T follicular helper cell (primary cell): ENCODE measurements at places on chromosomes 7 and 10.

DNA sequence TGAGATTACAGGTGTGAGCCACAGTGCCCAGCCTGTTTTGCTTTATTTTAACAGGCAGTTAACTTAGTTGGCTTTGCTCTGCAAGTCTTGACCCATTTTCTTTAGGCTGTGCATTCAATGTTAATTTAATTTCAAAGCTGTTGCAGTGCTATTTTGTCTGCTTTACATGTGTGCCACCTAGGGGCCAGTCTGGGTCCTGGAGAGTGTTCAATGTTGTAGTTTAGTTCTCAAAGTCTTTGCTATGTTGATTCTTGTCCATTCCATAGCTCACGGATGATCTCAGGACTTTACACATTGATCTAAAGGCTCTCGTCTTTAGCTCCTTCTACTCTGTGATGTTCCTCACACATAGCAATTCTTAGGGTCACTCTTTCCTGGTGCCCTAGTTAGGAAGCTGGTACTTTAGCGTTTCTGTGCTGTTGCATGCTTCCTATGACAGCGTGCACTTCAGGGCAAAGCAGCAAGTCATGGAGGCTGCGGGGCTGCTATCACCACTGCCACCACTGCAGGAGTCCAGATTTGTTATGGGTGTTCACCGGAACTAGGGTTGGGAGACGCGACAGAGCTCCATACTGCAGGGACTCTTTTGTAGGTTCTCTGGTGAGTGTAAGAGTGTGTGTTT is 16.4 kb upstream of the ABCA13 start:
- DNase-seq = peak; percentile 12

- DNase-seq = no peak
Observed at GRCh38 chr10:107340326-107340725, 175.8 kb upstream of the SORCS1 start.

GRCh38 chr10:87093632-87094372 is 841 bp downstream of the GLUD1 start:
- peak; percentile 37 for DNase-seq

- DNase-seq = no peak
Observed at GRCh38 chr7:16233517-16233916, 187.8 kb downstream of the CRPPA start.

DNA sequence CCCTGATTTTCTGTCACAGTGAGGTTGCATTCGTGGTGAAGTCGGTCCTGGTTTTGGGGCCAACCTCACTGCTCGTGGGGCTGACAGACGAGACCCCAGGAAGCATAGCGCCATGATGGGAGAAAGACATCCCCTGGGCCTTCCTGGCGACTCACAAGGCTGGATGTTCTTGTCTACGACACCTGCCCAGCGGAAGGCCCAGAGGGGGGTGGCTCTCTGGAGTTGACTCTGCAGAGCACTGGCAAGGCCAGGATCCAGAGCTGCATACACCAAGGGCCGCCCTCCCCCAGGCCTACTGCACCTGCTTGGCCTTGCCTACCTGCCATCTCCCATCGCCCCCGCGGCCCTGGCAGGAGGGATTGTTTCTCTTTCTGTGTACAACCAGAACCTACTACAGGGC is 608.9 kb downstream of the PTPRN2 start:
- no peak for DNase-seq

DNA sequence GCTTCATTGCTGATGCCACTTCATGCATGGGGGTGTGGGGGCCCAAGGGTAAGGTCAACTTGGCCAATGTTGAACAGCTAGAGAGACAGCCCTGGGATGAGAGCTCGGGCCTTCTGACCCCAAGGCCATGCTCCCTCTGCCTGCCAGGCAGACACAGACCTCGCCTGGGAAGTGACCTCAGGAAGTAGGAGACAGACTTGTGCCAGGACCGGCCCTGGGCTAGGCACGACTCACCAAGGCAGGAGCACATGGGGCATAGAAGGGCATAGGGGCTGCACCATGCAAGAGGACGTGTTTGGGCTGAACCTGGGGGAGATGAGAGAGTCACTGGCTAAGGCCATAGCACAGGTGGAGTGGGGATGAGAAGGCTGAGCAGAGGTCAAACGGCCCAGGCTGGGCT is 27.1 kb downstream of the ZCCHC24 start:
- DNase-seq = no peak

GRCh38 chr10:126846469-126846868 is 58.8 kb upstream of the DOCK1 start:
- no peak for DNase-seq

DNA sequence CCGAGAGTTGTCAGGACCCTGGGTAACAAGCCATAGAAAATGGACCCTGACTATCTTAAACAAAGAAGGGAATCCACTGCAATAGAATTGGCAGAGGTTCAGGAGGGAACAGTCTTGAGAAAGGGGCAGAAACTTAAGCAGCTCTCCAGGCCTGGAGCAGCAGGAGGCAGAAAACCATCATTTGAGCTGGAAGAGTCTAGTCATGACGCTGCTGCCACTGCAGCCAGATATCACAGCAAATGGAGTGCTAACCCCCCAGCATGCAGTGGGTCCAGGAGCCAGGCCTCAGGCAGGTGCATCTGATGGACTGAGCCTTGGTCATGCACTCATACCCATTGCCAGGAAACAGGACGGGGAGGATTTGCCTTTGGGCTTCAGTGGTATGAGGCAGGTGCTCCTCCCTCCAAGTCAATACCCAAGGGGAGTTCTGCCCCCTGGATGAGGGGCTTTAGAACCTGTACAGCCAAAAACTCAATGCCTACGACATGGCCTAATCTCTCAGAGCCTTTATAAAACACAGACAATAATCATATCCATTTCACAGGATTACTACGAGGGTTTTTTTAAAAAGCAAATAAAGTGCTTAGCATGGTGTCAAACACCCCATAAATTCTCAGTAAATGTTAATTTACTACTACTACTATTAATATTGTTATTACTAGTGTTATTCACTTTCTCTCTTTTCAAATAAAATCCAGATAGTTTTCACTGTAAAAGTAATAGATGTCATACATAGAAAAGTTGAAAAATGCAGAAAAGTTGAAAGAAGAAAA is 30.7 kb downstream of the DUSP5 start:
- no peak for DNase-seq

GRCh38 chr7:91892099-91892705 is 11.7 kb upstream of the MTERF1 start:
- no peak for DNase-seq

GRCh38 chr10:89210794-89211425 is 3.8 kb upstream of the CH25H start:
- DNase-seq = no peak

DNA sequence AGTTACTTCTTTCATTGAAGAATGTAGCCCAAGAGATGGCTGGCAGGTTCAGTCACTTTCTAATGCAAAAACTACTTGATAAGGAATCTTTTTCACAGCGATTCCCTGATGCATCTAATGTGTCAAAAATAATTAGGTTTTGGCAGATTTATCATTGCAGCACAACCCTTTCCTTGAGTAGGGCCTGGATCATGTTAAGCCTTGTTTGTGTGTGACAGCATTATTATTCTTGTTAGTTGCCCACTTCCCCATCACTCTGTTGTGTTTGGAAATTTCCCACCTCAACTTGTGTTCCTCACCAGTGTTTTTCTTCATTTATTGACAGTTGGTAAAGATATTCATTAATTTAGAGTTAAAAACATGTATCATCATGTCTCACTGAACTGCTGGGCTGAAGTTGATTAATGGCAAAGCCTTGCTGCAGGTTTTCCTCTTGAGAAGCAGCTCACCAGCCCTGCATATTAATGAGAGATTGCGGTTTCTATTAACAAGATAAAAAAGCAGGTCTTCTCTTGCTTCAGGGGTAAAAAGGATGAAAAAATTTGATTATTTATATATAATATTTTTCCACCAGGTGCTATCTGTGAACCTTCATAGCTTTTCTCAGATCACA is 233.3 kb upstream of the MDFIC start:
- no peak for DNase-seq

GRCh38 chr10:100303724-100304319 is 17.3 kb upstream of the BLOC1S2 start:
- no peak for DNase-seq

- no peak for DNase-seq
Observed at GRCh38 chr10:52621635-52622079, 150.9 kb downstream of the MBL2 start.

- DNase-seq = no peak
Observed at GRCh38 chr7:123860848-123861247, 15.9 kb downstream of the HYAL4 start.

DNA sequence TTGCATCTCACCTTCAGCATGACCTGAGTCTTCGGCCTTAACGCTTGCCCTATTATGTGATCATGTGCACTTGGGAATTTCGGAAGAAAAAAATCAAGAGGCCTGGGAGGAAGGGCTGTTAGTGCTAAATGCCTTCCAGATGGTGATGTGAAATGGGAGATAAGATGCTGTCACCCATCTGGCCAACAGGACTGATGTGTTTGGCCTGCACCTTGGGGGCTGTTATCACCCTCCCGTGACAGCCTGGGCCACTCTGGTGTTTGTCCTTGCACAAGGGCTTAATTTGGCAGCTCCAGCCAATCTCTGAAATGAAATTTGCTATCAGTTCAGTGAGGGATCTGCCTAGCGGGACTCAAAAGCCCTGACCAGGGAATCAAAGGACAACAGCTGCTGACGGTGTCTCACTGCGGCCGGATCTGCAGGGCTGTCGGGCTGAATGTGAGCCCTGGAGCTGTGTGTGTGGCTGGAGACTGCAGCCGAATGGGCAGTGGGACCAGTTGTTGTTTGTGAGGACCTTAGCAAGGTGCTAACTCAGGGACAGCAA is 131.4 kb upstream of the BTBD16 start:
- DNase-seq = no peak

DNA sequence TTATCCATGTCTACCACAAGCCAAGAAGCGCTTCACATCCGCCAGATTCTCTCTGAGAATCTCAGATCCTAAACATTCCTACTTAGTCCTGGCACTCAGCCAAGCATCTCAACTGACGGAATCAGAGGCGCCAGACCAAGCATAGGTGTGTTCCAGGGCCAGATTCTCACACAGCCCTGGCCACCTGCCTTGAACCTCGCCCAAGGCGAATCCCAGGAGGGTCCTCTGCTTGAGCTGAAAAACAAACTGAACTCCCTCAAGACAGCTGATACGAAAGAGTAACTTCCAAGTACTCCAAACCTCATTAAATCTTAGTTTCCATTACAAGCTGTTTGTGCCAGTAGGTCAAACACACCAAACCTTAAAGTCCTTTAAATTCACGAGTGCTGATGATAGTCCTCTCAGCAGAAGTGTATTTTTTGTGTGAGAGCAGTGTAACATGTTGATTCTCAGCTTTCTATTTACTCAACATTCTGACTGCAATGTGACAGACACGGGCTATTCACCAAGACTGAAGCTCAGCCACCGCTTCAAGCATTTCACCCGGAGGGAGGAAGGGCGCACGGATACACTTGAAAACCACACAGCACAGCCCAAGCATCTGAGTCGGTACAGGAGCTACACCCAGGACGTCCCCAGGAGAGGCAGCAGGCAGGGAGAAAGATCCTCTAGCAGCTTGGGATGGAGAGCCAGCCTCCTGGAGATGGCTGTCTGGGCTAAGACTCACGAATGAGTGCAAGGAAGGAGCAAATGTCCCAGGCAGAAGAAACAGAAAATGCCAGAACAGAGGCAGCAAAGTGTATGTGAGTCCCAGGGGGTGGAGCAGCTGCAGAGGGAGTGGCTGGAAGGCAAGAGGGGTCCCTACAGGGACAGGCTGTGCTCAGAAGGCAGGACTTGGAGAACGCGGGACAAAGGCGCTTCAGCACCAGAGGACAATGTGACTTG is 6.0 kb downstream of the PARD3 start:
- no peak for DNase-seq

DNA sequence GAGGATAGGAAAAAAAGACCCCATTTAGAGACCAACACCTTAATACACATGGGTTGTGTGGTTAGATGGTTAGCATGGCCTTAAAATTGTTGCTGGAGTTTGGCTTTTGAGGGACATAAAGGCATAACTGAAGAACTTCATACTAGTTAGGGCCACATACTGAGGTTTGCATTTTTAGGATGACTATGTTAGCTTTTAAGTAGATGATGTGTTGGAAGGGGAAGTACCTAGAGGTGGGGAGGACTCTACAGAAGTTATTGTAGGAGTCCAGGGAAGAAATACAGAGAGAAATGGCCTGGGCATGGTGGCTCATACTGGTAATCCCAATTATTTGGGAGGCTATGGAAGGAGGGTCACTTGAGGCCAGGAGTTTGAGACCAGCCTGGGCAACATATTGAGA is 40.5 kb downstream of the ENTPD1 start:
- no peak for DNase-seq

DNA sequence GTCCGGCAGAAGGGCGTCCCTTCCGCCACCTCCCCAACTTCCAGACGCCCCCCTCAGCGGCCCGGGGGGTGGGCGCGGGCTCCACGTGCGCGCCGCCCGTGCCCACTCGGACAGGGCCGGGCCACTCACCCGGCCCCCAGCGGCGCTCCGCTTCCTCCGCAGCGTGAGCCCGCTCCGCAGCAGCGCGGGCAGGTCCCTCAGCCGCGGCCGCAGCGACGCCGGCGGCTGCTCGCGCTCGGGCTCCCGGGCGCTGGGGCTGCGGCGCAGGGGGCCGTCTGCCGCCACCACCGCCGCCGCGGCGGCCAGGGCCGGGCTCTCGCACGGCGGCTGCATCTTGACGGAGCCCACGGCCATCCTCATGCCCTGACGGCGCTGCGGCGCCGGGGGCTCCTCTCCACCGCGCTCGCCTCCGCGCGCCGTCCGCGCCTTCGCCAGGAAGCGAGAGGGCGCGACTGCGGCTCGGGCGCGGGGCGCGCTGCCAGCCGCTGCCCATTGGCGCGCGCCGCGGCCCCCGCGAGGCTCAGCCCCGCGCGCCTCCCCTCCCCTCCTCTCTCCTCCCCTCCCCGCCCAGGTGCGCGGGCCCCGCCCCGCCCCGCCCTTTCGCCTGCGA is at the start of gene RAPGEF5:
Gene RAPGEF5 (minus strand): TSS at position 454 of the 610 bp plus-strand sequence. CDS start 94 bp downstream, at position 360.
- no peak for DNase-seq

- no peak for DNase-seq
Observed at GRCh38 chr7:33432821-33433220, 303.5 kb downstream of the BBS9 start.

DNA sequence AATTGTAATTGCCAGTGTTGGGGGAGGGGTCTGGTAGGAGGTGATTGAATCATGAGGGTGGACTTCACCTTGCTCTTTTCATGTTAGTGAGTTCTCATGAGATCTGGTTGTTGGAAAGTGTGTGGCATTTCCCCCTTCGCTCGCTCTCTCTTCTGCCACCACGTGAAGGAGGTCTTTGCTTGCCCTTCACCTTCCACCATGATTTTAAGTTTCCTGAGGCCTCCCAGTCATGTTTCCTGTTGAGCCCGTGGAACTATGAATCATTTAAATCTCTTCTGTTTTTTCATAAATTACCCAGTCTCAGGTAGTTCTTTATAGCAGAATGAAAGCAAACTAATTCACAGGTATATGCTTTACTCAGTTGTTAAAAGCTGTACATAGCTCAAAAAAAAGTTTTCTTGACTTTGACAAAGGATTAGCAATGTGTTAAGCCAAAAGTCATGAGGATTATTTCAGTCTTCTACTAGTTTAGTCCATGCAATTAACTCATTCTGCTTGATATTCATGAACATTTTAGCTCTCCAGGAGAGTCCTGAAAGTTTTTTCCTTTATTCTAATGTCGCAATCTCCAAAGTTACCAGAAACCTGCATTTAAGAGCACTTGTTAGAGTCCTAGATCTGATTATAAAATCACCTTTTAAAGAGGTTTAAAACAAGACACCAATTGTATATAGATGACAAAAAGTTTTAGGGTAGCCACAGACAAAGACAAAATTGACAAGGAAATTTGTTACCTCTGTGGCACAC is 27.7 kb upstream of the ARHGAP12 start:
- no peak for DNase-seq
